ENCODE measurements at places on chromosomes 1 and 21.

DNA sequence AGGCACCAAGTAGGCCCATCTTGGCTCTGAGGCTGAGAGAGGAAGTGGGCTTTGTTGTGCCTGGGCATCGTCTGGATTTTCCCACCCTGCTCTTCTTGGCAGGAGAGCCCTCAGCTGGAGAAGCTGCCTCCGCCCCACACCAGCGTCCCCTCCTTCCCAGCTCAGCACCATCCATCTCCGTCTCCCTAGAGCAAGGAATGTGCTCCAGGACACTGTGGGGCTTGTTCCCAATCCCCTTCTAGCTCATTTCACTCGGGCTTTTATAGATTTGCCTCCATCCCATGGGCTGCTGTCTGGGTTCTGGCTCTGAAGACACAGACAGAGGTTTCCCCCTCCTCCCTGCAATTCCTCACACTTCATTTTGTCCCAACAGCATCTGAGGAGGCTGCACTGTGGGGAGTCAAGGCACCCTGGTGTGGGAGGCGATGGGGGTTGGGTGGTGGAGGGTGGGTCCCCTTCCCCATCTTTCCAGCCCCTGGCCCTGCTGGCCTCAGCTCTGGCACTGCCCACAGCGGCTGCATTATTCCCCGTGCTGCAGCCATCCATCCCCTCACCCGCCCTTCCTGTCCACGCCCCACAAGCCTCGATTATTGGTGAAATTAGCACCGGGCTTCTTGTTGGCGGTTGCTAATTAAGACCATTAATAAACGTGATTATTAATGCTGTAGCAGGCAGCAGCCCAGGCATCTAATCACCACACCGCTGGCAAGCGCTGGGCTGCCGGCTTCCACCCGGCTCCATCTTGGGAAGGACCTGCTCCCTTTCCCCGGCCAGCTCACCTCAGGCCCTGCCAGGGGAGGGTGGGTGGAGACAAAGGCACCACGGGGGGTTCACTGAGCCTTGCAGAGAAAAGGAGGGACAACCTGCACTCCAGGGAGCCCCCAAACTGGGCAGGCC, 21.7 kb downstream of the RHBG start:
- no peak for DNase-seq

GRCh38 chr1:221756830-221757551, 15.1 kb upstream of the DUSP10 start:
- no peak for DNase-seq

DNA sequence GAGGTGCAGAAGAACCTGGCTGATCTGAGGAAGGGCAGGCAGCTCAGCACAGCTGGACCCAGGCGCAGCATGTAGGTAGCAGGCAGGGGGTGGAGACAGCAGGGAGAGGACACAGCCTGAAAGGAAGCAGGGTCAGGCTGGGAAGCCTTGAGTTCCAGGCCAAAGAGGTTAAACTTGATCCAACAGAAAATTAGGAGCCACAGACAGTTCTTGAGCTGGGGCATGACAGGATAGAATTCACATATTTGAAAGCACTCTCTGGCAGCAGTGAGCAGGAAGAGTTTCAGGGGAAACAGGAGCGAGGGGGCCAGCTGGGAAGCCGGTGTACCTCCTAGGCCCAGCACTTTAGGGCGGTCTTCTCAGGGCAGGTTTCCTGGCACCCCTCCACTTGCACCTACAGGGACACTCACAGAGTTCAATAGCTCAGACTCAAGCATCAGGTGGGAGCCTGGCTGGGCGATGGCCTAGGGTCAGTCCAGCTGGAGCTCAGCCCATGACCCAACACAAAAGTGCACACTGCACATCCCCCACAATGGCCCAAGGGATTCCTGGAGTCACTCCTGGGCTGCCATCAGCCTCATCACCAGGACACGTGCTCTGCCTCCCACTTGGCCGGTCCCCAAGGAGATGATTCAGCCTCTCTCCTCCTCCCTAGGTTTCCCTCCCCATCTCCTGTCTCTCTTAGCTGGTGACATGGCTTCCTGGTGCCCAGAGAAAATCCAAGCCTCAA, 22.7 kb downstream of the MATN1 start:
- no peak for DNase-seq

GRCh38 chr1:116390195-116390594, 17.2 kb downstream of the ATP1A1 start:
- DNase-seq = no peak

- no peak for DNase-seq
Observed at GRCh38 chr1:195745189-195746010, 862.8 kb downstream of the KCNT2 start.

GRCh38 chr1:15966081-15966955, 9.6 kb downstream of the ZBTB17 start:
- DNase-seq = no peak

DNA sequence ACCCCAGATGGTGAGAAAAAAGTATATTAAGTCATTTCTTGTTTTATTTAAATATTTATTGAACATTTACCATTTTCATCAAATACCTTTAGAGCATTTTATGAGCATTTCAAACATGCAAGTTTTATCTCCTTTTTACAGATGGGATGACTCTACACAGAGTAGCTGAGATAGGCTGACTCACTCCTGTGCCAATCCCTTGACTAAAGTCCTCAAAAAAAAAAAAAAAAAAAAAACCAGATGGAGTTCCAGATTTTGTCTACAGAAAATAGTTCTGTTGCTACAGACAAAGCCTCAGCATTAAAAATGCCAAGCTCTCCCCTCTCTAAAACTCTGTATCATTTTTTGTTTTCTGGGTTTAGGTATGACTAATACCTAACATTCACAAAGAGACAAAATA, 303.0 kb upstream of the PLD5 start:
- DNase-seq = peak; percentile 29

DNA sequence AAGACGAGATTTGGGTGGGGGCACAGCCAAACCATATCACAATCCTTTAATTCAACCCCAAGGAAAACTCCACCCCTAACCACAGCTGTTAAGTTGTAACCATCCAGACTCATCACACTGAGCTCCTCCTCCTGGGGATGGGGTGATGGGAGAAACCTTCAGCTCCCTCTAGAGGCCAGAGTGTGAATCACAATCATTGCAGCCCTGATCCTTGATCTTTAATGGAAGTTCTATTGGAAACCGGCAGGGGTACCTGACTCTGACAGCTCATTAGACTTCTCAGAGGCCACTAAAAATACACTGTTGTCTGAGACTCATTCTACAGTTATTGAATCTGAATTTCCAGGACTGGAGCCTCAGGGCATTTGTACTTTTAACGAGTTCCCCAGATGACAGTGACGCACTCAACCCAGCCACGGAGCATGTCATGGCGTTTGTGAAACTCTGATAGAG, 127.2 kb downstream of the IGSF21 start:
- peak; percentile 65 for DNase-seq

DNA sequence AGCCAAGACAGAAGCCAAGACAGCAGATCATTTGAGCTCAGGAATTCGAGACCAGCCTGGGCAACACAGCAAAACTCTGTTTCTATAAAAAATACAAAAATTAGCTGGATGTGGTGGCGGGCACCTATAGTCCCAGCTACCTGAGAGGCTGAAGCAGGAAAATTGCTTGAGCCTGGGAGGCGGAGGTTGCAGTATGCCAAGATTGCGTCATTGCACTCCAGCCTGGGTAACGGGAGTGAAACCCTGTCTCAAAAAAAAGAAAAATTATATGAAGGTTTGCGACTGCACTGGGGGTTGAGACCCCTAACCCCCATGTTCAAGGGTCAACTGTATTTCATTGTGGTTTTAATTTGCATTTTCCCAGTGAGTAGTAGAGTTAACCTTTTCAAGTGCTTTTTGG, 16.3 kb downstream of the RNF11 start:
- DNase-seq = no peak
